ENCODE measurements at places on chromosomes 2 and 18. TPM values are rescaled to one million over a fixed set of nuclear protein-coding genes. Genes with fewer than 3 reads are reported as not detected.

Gene WDPCP
- 16.9 TPM for total RNA-seq

Gene PLGLB2
- total RNA-seq, result 0.93 TPM

Gene UBXN2A
- 21.7 TPM for total RNA-seq

Gene RIT2
- not detected for total RNA-seq

Gene DAPL1
- not detected for total RNA-seq

Gene RAB10
- 118 TPM for total RNA-seq

Gene ALPG
- not detected for total RNA-seq

Gene IL1B
- total RNA-seq, result 8.2 TPM

Gene COBLL1
- total RNA-seq, result 85.9 TPM

Gene ANKRD30B
- 0.39 TPM for total RNA-seq

Gene SLC16A14
- 2.5 TPM for total RNA-seq

Gene SKOR2
- total RNA-seq, result not detected

Gene CNGA3
- total RNA-seq, result 1.1 TPM

Gene PLB1
- total RNA-seq, result 6.3 TPM

Gene SLC11A1
- total RNA-seq, result 122 TPM

Gene SLC19A3
- total RNA-seq, result 349 TPM

Gene TMEM163
- 1.9 TPM for total RNA-seq

Gene RAD51AP2
- not detected for total RNA-seq

Gene ZNF521
- total RNA-seq, result 20.4 TPM

Gene TXNDC9
- 25.1 TPM for total RNA-seq

Gene BCS1L
- total RNA-seq, result 20.9 TPM

Gene ZFAND2B
- 31.3 TPM for total RNA-seq

Gene SCG2
- total RNA-seq, result 0.19 TPM

Gene CCDC68
- total RNA-seq, result 6.0 TPM

Gene ESPNL
- 0.48 TPM for total RNA-seq

Gene MAL
- total RNA-seq, result not detected

Gene DTYMK
- total RNA-seq, result 22.1 TPM

Gene LHCGR
- total RNA-seq, result 1.7 TPM

Gene TRIB2
- 43.8 TPM for total RNA-seq

Gene NEU2
- not detected for total RNA-seq

Gene IGFBP2
- 59.9 TPM for total RNA-seq

Gene G6PC2
- 0.35 TPM for total RNA-seq

Gene TTC27
- total RNA-seq, result 19.1 TPM

Gene LRRFIP1
- 144 TPM for total RNA-seq

Gene CPO
- 0.84 TPM for total RNA-seq

Gene SCN3A
- 1.3 TPM for total RNA-seq

Gene HNMT
- total RNA-seq, result 91.4 TPM

Gene SERPINB10
- total RNA-seq, result not detected

Gene PLEKHB2
- 68.2 TPM for total RNA-seq

Gene ACMSD
- total RNA-seq, result not detected

Gene LMAN2L
- 10.2 TPM for total RNA-seq

Gene REG3G
- not detected for total RNA-seq

Gene TSPYL6
- not detected for total RNA-seq

Gene IKZF2
- total RNA-seq, result 7.6 TPM

Gene MDH1B
- 0.19 TPM for total RNA-seq

Gene STPG4
- total RNA-seq, result not detected

Gene CFAP53
- total RNA-seq, result 0.16 TPM

Gene VSNL1
- not detected for total RNA-seq

Gene FBLN7
- total RNA-seq, result 5.3 TPM

Gene GALNT13
- total RNA-seq, result 3.1 TPM

Gene DYTN
- not detected for total RNA-seq

Gene CKAP2L
- total RNA-seq, result not detected

Gene ZC3H15
- total RNA-seq, result 59.5 TPM

Gene PUM2
- total RNA-seq, result 74.2 TPM

Gene LOXL3
- 8.2 TPM for total RNA-seq

Gene HOXD11
- total RNA-seq, result 1.2 TPM

Gene TWIST2
- 73.9 TPM for total RNA-seq

Gene IMPACT
- total RNA-seq, result 33.3 TPM

Gene SLC4A5
- total RNA-seq, result 2.0 TPM

Gene ORMDL1
- total RNA-seq, result 63.7 TPM
